ENCODE measurements at places on chromosomes 11 and 22. TPM values are rescaled to one million over a fixed set of nuclear protein-coding genes. Genes with fewer than 3 reads are reported as not detected.

- no peaks in the 10 kb centered on the region for H3K36me3 ChIP-seq
- no peak for DNase-seq
- peaks cover 4% of the 10 kb centered on the region for H3K27me3 ChIP-seq
- H3K4me3 ChIP-seq: no peak overlapping the region
Measured at GRCh38 chr22:32882360-32882755, 80.9 kb downstream of the TIMP3 start.

DNA sequence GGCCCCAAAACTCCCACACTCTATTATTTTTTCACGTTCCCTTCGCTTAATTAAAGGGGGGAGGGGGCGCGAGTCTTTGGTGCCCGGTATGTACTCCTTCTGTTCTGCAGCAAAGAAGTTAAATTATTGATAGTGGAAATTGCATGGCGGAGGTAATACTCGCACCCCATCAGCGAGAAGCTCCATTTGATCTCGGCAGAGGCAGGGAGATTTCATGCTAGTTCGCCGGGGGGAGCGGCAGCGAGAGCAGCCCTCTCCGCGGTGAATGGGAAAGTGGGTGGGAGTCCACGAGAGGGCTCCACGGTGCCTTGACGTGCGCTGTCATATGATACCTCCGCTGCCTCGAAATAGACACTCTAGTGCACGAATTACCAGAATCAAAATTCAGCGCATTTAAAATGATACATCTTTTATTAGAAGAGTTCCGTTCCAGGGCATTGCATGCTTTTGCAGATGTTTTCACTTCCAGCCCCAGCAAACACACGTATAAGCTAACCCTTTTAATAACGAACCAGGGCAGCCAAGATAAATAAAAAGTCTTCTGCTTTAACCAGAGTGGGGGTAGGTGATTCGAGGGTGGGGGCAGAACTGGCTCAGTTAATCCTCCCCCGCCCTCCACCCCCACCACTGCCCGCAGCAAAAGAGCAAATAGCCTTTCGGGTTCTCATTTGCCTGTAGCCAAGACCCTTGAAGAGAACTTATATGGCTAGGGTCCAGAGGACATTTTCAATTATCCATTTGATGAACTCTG is 1.3 kb upstream of the BDNF start:
- H3K27ac ChIP-seq: no peak overlapping the region
- no peak for DNase-seq
- no peaks in the 10 kb centered on the region for H3K36me3 ChIP-seq
- peaks cover 61% of the 10 kb centered on the region for H3K27me3 ChIP-seq

- H3K4me1 ChIP-seq: peaks cover 4% of the 10 kb centered on the region
- H3K27me3 ChIP-seq: peaks cover 72% of the 10 kb centered on the region
- no peaks in the 10 kb centered on the region for H3K36me3 ChIP-seq
- no peak overlapping the region for H3K27ac ChIP-seq
- DNase-seq: no peak
Measured at GRCh38 chr11:57464539-57465181, 4.3 kb downstream of the RTN4RL2 start.

- peaks cover 10% of the 10 kb centered on the region for H3K4me1 ChIP-seq
- no peak for DNase-seq
- no peak overlapping the region for H3K27ac ChIP-seq
- H3K36me3 ChIP-seq: no peaks in the 10 kb centered on the region
Measured at GRCh38 chr11:128890216-128890542, 977 bp upstream of the KCNJ5 start.

GRCh38 chr11:105202422-105202821 is 62.9 kb upstream of the CARD18 start:
- peak overlapping the region; percentile 67 for H3K27ac ChIP-seq
- no peak overlapping the region for H3K4me3 ChIP-seq
- no peaks in the 10 kb centered on the region for H3K27me3 ChIP-seq
- no peaks in the 10 kb centered on the region for H3K36me3 ChIP-seq

GRCh38 chr11:16252373-16252772 is 104.0 kb downstream of the SOX6 start:
- no peaks in the 10 kb centered on the region for H3K27me3 ChIP-seq
- no peak overlapping the region for H3K4me3 ChIP-seq
- H3K27ac ChIP-seq: no peak overlapping the region
- H3K36me3 ChIP-seq: peaks cover 3% of the 10 kb centered on the region
- no peak for DNase-seq

DNA sequence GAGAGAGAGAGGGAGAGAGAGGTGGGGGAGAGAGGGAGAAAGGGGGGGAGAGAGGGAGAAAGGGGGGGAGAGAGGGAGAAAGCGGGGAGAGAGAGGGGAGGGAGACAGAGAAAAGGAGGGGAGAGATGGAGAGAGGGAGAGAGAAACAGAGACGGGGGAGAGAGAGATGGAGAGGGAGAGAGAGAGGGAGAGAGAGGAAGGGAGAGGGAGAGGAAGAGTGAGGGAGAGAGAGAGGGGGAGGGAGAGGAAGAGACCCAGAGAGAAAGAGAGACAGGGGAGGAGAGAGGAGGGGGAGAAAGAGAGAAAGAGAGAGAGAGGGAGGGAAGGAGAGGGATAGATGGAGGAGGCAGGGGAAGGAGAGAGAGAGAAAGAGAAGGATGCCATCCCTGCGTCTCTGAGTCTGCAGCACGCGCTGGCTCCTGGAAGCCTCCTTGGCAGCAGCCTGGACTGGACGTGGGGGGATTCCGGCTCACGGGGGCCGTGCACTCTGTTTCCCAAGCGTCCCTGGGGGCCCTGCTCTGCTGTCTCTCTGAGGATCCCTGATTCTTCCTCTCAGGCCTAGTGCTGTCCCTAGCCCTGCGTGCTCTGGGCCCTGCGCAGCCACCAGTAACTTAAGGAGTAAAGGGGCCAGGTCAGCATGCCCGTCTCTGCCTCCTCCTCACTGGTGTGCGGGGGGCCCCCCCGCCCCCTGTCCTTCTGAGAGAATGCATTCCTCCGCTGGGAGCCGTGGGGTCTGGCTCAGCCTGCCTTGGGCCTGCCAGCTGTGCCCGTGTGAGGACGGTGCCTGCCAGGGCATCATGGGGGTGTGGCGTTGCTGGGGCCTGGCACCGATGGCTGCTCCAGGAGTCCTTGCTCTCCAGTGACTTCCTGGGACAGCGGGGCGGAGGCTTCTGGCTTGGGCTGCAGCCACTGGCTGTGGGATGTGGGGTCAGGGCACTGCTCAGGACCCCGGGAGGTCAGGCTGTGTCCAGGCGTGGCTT is 429.5 kb downstream of the TBC1D22A start:
- H3K27ac ChIP-seq: no peak overlapping the region
- no peak for DNase-seq
- no peaks in the 10 kb centered on the region for H3K4me1 ChIP-seq
- H3K4me3 ChIP-seq: no peak overlapping the region
- H3K36me3 ChIP-seq: no peaks in the 10 kb centered on the region

- H3K4me1 ChIP-seq: peaks cover 15% of the 10 kb centered on the region
- no peak overlapping the region for H3K4me3 ChIP-seq
- no peaks in the 10 kb centered on the region for H3K27me3 ChIP-seq
- H3K36me3 ChIP-seq: no peaks in the 10 kb centered on the region
- H3K27ac ChIP-seq: no peak overlapping the region
- no peak for DNase-seq
Measured at GRCh38 chr22:46511151-46512038, 26.0 kb downstream of the CELSR1 start.

DNA sequence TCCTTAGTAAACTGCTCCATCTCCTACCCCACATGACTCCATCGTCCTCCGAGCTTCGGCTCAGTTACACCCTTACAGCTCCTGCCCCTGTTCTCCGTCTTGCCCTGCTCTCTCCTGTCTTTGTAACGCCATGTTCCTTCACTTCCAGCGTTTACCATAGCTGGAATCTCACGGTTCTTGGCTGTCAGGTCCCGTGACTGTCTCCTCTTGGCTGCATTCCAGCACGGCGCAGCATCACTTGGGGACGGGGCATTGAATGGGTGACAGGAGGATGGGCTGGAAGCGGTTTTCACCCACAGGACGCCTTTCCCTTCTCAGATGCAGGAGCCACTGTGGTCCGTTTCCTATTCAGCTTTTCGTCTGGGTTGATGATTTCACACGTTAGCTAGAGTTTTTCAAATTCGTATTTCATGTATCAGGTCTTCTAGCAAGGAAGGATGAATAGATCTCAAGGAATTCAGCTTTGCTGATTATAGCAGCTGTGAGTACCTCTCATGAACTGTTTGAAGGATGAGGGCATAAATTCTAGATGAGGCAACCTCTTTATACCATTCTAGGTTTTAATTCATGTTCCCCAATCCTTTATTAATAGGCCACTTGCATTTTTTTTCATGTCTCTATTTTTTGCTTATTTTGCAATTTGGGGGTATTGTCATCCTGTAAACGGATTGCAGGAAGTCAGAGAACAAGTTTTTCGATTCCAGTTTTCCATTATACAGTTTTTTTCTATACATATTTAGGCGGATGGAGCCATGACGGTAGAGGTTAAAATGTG is 29.1 kb downstream of the ZBED4 start:
- H3K4me1 ChIP-seq: no peaks in the 10 kb centered on the region
- H3K27me3 ChIP-seq: no peaks in the 10 kb centered on the region
- H3K36me3 ChIP-seq: peaks cover 37% of the 10 kb centered on the region

GRCh38 chr11:118485273-118485672 is 42.0 kb upstream of the TTC36 start:
- DNase-seq: no peak
- no peaks in the 10 kb centered on the region for H3K27me3 ChIP-seq
- H3K4me1 ChIP-seq: no peaks in the 10 kb centered on the region
- H3K4me3 ChIP-seq: no peak overlapping the region
- H3K36me3 ChIP-seq: peaks cover 54% of the 10 kb centered on the region

DNA sequence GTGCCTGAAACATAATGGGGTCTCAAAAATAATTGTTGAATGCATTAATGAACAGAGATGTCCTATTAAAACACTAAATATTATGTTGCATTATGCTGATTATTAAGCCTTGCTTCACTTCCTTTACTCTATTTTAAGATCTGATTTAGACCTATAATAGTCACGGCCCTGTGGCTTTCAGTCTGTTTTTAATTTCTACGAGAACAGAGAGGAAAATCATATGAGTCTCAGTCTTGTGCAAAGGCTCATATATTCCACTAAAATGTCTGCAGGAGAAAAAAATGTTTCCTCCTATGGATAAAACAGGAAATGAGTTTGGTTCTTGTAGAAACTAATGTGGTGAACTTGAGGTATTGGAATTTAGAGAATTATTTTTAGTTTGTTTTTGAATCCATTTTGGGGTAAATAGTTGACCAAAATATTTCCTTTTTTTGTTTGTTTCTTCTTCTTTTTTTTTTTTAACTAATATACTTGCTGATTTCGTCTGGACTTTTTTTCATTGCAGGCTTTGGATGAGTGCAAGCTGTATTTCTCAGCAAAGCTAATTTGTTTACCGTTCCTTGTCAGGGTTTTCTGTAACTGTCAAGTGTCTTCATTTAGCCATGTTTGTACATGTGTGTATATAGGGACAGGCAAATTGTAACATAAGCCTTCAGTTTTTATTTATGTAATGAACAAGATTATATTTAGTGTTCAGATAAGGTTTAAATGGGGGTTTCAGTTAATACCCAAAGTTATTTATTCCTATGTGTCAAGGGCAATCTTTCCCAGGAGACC is 139.1 kb upstream of the DDI1 start:
- no peaks in the 10 kb centered on the region for H3K4me1 ChIP-seq
- H3K36me3 ChIP-seq: no peaks in the 10 kb centered on the region
- no peaks in the 10 kb centered on the region for H3K27me3 ChIP-seq

The L3MBTL2 gene
- polyA plus RNA-seq: 17.9 TPM

The ANO1 gene
- polyA plus RNA-seq: 12.3 TPM

The OR4S1 gene
- not detected for polyA plus RNA-seq

The ACR gene
- 0.48 TPM for polyA plus RNA-seq

The KCNK4 gene
- polyA plus RNA-seq: 0.09 TPM

The ACRV1 gene
- polyA plus RNA-seq: 0.27 TPM

Measured in large intestine (tissue), 12 donors.